ENCODE measurements at places on chromosomes 3 and 15.
A peak's percentile ranks its signal among the peaks of the same experiment; 100 is the strongest.

- peak; percentile 5 for DNase-seq
Observed at GRCh38 chr15:72722071-72722696, 36.2 kb downstream of the BBS4 start.

DNA sequence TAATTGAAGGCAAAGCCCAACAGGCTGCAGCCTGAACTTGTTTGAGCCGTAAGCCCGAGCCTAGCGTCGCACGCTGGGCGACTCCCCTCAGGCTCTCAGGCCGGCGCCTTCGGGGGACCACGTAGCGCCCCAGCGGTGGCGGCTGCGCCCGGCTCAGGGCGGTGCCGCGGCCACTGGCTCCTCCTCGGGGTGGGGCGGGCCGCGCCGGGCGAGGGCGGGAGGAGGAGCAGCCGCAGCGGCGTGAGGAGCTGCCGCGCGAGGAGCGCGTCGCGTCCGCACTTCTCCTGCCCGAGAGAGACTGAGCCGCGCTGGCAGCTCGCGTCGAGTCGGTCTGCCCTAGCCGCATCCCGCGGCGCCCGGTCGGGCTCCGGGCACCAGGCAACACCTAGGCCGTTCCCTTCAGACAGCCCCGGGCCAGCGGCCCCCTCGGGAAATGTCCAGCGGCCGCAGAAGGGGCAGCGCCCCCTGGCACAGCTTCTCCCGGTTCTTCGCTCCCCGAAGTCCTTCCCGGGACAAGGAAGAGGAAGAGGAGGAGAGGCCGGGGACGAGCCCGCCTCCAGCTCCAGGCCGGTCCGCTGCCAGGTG, at the start of gene CRYBG3:
Gene CRYBG3 (plus strand): TSS at position 238 of the 585 bp plus-strand sequence. CDS start 196 bp downstream, at position 434.
- peak; percentile 25 for DNase-seq

DNA sequence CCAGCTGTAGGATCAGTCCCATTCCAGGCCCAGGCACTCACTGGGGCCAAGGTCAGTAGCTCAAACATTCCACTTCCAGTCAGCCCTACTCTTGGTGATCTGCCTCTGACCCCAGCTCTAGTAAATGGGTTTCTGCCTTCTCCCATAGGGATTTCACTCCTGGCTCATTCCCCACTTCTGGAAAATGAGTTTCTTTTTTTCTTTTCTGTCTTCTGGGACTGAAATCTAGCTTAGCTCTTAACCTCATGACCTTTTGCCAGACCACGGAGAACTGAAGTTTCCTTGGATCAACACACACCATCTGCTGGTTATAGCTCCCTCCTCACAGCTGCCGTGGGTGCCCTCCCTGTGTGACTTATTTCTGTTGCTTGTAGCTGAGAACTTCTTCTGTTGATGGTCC, 21.3 kb downstream of the MME start:
- no peak for DNase-seq

DNA sequence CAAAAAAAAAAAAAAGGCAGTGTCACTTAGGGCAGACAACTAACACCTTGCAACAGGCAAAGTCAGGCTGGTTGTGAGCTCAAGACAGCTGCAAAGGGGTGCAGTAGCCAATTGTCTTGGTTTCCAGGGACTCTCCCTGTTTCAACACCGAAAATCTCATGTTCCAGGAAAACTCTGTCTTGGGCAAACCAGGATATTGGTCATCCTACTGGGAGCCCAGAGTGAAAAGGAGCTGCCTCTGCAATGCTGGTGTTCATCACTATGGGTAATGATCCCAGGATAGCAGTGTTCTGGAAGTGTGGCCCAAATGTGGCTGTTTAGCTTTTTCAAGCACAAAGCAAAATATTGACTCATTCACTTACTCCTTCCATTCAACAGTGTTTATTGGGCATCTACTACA, 82.6 kb downstream of the ARHGAP31 start:
- no peak for DNase-seq

DNA sequence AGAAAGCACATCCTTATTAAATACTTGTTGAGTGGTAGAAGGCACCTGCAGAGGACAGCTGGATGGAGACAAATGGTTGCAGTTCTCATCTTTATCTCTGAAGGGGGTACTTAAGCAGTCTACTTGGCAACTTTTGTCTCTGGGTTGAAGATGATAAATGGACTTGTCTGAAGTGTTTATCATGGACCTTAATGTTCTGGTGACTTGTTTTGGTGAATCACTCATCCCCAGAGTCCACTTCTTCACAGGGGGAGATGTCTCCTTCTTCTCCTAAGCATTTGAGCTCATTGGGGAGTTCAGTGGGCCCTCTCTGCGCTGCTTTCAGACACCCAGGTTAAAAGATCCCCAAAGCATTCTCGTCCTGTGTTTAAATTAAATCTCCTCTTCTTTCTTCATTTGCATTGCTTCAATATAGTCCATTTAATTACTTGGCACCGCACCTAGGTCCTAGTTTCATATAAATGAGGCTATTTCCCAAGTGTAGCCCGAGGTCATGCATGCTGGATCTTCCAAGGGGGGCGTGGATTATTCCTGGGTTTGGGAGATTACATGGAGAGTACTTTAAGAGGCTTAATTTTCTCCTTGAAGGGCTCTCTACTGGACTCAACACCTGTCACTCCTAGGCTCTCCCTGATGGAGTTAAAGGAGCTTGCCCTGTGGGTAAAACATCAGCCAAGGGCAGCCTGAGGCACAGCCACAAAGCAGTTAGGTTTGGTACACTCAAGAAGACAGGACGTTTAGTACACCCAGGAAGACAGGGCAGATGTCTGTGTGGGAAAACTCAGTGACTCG, 239.3 kb upstream of the C2CD4B start:
- no peak for DNase-seq

DNA sequence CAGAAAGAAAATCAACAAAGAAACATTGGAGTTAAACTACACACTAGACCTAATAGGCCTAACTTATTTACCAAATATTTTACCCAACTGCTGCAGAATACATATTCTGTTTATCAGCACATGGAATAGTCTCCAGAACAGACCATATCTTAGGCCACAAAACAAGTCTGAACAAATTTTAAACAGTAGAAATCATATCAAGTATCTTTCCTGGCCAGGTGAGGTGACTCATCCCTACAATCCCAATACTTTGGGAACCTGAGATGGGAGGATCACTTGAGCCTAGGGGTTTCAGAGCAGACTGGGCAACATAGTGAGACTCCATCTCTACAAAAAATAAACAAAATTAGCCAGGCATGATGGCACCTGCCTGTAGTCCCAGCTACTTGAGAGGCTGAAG, 18.1 kb upstream of the KPNA4 start:
- no peak for DNase-seq

GRCh38 chr3:118116991-118117390, 917.7 kb downstream of the IGSF11 start:
- no peak for DNase-seq

DNA sequence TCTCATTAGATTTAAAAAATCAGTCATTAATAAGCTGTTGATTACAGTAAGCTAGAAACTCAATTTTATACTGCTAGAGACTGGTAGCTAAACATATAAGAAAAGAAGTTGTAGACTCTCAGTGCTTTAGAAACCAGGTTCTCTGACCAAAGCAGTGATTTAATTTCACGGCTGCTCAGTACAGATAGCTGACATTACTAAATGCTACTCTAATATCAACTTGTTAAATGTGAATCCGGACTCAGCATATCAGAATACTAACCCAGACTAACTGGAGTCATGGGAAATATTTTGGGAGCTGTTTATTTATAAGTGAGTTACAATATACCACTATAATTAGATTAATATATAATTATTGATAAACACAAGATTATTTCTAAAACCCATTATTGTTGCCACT, 80.4 kb downstream of the NEDD4 start:
- DNase-seq: no peak

GRCh38 chr3:124783696-124784095, 53.4 kb downstream of the UMPS start:
- no peak for DNase-seq

DNA sequence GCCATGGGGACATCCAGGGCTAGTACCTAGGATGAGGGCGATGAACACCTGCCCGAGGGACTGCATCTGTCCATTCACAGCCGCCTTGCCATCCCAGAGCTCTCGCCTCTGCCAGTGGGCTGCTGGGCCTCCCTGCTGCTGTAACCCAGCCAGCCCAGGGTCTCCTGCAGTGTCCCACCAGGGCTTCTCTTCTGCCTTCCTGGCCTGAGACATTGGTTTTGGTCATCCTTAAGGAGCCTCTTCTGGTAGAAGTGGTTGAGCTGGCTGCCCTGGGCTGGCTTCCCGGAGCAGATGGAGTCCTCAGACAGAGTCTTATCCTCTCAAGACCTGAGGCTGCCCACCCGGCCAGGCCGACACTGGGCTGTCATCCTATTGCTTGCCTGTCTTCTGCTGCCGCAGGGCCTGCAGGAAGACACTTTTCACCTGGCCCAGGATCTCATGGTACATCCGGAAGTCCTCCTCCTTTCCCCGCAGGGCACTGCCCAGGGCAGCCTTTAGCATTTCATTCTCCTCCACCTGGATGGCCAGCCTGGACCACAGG, 6.1 kb upstream of the HHATL start:
- DNase-seq: no peak

- DNase-seq: no peak
Observed at GRCh38 chr3:24641628-24642027, 147.0 kb upstream of the THRB start.

Measured in NCI-H2081 treated with DMSO at 0.1 percent for 48 hours (cell line).